ENCODE measurements at places on chromosomes 5 and 9.

DNA sequence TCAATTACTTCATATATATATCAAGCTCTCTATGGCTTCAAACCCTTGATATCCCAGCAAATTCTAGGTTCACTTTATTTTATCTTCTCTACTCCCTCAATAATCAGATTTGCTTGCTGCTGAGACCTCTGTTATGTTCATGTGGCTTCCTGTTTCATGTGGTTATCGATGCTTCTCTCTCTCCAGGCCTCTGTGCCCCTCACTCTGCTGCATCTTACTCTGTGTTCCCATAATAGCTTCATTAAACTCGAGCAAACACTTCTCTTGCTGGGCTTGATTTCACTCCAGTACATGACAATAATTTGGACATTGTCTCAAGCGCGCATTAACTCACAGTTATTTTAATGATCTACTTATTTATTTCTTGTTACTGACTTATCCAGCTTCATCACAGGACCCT lies 798.8 kb downstream of the CDH9 start:
- no peak for DNase-seq

DNA sequence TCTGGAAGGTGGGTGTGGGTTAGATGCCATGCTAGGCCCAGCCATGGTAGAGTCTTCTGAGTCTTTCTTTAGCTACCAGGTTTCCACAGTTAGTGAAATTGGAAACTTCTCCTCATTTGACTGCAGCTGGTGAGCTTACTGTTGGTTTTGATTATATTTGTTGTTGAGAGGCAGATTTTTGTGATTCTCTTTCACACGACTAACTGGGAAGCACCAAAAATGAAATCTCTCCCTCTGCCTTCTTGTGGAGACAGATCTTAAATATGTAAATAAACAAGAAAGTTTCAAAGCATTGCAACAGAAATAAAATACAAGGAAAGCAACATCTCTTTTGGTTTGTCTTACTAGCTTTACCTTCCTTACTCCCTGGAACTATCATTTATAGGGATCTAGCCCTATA lies 122.2 kb downstream of the CEMIP2 start:
- no peak for DNase-seq

DNA sequence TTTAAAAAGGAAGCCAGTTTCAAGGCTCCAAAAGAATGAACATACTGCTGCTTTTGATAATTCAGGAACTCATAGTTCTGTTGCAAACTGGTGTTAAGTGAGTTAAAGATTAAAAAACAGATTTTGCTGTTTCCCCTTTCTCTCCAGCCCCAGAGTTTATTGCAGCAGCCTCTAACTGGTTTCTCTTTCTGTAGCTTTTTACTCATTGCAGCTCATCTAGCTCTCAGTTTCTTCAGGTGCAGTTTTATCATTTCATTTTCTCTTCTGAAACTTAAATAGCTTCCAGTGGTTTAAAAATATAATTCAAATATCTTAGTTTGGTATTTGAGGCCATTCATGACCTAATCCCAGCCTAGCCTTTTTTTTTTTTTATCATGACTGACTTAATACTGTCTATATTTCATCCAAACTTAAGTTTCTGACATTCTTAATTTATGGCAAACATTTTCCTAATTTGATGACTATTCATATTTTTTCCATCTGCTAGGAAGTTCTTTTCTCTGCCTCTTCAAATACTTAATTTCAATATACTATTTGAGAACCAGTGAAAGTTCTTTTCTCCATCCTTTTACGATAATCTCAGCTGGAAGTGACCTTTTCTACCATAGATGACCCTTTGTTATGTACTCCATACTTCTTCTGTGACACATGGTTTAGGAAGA lies 252.7 kb upstream of the GRIA1 start:
- DNase-seq = no peak

GRCh38 chr9:131677049-131677443 lies 62.8 kb downstream of the RAPGEF1 start:
- DNase-seq = no peak

DNA sequence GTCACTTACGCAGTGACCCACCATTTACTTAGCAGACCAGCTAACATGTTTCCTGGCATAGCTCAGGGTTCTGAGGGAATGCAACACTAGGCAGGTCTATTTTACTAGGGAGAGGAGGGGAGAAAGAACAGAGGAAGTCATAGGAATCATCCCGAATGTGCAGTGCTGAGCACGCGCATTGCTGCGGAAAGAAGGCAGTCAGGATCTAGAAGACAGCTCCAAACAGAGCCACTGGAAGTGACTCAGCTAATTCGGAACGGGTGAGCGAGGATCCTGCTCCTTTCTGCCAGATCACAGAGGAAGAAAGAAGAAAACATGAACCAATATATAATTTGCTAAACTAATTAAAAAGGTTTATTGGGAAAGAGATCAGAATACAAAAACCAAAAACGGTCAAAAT lies 339.8 kb downstream of the EFNA5 start:
- DNase-seq = no peak

DNA sequence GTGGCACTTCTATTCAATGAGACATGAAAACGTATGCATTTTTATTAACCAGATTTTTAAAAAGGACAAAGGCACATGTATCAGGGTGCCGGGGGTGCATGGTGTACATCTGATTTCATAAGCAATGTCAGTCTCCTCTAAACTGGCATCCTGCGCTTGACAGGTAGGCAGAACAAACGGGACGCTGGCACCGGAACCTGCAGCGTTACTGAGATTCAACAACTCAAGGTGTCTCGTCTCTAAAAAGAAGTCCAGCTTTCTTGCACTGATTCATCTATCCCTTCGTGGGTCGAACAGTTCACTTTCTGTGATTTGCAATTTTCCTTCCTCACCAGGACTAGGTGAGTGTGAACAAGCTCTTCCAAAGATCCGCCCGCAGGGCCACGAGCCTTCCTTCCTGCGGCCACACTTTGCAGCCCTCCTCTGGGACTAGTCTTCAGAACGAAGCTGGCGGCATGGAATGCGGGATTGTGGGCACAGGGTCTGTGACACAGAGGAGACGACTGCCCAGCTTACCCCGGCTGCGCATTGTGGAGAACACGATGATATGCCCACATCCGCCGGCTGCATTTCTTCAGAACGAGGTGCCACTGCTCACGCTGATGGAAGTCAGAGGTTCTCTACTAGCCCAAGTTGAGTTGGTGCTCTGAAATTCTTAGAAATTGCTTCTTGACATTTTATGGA lies 7.2 kb downstream of the SLC6A3 start:
- DNase-seq = peak; percentile 1

- no peak for DNase-seq
Observed at GRCh38 chr5:6143523-6143922, 234.8 kb downstream of the MED10 start.

DNA sequence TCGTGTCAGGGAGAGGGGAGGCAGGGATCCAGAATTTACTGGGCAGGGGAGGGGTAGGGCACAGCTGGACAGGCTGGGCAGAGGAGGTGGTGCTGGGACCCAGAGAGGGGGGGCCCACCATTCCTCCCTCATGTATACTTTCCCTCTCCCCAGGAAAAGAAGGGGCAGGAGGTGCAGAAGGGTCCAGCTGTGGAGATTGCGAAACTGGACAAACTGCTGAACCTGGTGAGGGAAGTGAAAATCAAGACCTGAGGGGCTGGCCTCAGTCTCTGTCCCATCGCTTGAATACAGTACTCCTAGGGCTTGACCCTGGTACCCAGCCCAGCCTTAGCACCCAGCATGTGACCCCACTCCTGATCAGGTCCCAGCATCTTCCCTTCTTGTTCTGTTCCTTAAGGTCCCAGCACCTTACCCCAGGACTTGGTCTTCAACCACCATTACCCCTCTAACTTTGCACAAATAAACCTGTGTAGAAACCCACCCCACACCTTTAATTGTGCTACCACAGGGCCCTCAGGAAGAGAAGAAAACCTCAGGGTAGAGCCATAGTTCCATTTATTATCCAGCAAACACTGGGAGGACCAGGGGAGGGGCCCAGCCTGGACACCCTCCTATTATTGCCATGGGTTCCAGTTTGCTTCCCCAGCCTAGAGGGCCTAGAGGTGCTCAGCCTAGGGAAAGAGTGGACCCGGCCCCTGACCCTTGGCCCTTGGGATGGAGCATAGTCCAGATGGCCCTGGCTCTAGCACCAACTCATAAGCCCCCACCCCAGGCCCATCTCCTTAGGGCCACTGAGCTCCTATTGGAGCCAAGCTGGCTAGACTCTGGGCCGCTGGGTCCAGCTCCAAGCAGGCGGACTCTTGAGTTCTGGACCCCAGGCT lies 2.0 kb downstream of the ENHO start:
- no peak for DNase-seq

DNA sequence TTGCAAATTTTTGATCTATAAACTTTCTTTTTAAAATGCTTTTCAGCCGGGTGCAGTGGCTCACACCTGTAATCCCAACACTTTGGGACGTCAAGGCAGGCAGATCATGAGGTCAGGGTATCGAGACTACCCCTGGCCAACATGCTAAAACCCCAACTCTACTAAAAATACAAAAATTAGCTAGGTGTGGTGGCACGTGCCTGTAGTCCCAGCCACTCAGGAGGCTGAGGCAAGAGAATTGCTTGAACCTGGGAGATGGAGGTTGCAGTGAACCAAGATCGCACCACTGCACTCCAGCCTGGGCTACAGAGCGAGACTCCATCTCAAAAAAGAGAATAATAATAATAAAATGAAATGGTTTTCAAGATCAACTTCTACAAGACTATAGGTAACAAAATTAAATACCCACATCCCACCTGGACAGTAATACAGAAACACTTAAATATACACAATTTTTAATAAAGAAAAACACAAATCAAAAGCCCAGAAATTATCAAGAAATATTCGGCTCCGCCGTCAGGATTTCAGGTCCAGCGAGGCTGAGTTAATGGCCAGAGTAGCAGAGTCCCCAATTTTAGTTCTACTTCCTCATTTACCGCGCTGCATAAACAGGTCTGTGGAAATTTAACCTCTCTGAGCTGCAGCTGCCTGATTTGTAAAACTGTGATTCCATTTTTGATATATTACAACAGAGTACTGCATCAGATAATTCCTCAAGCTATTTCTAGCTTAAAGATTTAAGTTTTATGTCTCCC lies 4.0 kb downstream of the TUT7 start:
- no peak for DNase-seq

DNA sequence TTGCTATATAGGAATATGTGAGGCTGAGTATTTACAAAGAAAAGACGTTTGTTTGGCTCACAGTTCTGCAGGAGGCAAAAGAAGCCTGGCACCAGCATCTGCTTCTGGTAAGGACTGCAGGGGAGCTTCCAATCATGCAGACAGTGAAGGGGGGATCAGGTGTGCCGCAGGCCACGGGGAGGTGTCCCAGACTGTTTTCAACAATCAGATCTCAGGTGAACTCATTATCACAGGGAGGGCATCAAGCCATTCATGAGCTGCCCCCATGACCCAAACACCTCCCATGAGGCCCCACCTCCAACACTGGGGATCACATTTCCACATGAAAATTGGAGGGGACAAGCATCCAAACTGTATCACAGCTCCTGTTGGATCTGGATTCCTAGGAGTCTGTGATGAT lies 30.4 kb upstream of the TRIM14 start:
- DNase-seq = no peak

- DNase-seq = no peak
Observed at GRCh38 chr5:32003981-32004380, 170.1 kb downstream of the GOLPH3 start.

DNA sequence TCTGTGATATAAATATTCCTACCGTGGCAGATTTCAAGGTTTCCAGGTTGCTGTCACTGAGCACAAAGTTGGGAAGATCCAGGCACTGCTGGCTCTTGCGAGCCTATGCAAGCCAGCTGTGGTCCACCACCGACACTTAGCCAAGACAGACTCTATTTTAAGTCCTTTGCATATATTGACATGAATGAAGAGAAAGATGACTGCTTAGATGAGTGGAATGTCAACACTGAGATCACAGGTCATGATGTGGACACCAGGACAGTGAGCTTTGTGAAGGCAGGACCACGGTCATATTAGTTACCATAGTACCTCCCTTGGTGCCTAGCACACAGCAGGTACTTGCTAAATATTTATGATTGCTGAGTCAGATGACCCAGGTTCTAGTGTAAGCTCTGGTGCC lies 217.0 kb downstream of the PAPPA start:
- no peak for DNase-seq

GRCh38 chr9:16679327-16679821 lies 191.1 kb downstream of the BNC2 start:
- no peak for DNase-seq

DNA sequence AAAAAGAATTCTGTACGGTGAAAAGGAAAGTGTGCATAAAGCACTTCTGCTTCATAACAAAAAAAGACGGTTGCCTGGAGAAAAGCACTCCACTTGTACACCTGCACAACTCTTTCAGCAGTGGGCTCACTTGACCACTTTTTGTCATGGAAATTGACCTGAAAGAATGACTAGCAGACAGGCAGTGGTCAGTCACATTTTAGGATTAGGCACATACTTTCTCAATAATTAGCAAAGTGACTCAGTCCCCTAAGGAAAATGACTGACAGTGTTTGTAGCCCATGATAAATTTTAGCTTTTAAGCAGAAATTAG lies 169.3 kb downstream of the FANCC start:
- DNase-seq = no peak

- DNase-seq = peak; percentile 54
Observed at GRCh38 chr5:172150514-172151425, 37.3 kb downstream of the STK10 start.

GRCh38 chr5:153678617-153679329 lies 188.3 kb downstream of the GRIA1 start:
- DNase-seq = no peak

- no peak for DNase-seq
Observed at GRCh38 chr5:65307931-65308330, 173.8 kb downstream of the ADAMTS6 start.

DNA sequence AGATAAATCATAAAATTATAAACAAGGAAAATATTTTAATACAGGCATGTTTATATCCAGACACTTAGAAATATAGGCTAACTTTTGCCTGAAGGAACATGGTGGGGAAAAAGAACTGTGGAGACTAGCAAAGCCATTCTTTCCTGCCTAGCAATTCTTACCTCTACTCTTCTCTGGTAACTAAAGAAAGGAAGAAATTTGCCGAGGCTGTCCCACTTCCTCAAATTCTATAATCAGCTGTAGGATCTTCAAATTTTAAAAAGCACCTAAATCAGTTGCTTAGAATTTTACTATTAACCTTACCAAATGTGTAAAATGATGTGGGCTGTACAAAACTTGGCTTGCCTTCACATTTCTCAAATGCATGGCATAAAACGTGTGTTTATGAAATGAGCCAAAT lies 249.1 kb upstream of the SMARCA2 start:
- no peak for DNase-seq

GRCh38 chr5:96614110-96614691 lies 48.0 kb upstream of the CAST start:
- DNase-seq = peak; percentile 73

DNA sequence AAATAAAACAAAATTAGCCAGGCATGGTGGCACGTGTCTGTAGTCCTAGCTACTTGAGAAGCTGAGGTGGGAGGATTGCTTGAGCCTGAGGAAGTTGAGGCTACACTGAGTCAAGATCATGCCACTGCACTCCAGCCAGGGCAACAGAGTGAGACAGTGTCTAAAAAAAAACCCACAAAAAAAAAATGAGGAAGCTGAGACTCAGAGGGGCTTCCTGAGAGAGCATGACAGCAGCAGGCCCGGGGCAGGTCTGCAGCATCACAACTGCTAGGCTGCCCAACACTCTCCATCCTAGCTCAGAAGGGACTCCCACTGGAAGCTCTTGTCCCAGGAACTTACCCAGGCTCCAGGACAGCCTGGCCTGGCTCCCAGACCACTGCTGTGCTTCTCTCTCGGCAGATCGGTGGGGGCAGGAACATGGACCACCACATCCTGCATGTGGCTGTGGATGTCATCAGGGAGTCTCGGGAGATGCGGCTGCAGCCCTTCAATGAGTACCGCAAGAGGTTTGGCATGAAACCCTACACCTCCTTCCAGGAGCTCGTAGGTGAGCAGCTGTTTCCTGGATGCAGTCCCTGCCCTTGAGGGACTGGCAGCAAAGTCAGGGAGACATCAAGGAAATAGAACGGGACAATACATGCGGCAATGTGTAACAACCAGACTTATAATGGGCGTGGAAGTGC lies 19.1 kb downstream of the PTGS1 start:
- no peak for DNase-seq

Data from ureter (tissue), 1 donor.